Neural progenitor cell (in vitro differentiated cells): ENCODE measurements at places on chromosomes 7 and 10. TPM values are rescaled to one million over a fixed set of nuclear protein-coding genes. Genes with fewer than 3 reads are reported as not detected.

DNA sequence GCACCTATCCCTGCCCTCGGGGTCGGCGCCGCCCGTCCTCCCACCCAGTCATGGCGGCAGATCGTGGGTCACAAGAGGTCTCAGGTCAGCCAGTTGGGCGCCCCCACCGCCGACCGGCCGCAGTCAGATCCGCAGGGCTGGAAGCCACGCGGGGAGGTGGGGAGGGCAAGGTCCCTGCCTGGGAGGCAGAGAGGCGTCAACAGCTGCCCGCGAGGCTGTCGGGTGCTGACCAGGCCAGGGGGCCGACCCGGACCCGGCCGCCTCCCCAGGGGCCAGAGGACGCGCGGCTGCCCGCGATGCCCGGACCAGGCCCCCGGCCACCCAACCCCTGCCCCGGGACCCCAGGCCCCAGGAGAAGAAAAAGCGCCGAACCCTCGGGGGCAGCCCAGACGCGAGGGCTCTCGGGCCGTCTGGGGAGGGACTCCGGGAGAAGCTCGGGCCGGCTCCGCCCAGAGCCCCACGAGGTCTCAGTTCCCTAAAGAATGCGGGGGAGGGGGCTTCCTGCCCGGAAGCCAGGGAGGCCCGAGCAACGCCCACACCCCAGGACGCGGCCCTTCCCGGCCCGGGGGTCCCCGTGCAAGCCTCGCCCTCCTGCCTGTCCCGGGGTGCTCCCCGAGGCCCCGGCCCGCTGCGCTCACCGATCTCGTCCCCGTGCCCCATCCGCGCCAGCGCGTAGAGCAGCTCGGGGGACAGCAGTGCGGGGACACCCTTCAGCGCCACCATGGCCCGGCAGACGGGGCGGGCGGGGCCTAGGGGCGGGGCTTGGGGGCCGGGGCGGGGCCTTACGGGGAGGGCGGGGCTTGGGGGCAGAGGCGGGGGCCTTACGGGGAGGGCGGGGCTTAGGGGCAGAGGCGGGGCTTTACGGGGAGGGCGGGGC is at the start of gene FUOM:
TSS of gene FUOM (minus strand) at position 735 of the 877 bp plus-strand sequence. CDS start at position 723, 12 bp downstream.
- DNase-seq = peak; percentile 90
- H3K27ac ChIP-seq = no peak within 1 kb of the TSS
- H3K36me3 ChIP-seq = no peaks in the 10 kb centered on the region
- peak within 1 kb of the TSS; percentile 93 for H3K4me3 ChIP-seq

DNA sequence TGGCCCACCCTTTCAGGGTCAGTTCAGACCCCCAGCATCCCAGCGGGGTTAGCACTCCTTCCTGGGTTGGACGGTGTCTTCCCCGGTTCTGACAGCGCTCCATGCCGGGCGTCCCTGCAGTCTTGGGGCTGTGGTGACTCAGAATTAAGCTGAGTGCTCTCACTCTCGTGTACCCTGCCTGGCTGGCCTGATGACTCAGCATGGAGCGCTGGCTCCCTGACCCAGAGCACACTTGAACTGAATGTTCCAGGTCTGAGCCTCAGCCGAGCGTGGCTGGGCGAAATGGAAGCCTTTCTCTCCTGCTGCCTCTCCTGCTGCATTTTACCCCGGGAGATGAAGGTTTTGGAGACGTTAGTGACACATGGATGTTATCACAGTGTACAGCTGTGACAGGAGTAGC is 7.1 kb downstream of the BAG3 start:
- H3K27me3 ChIP-seq = no peaks in the 10 kb centered on the region
- no peak overlapping the region for H3K4me3 ChIP-seq
- H3K4me1 ChIP-seq = peaks cover 17% of the 10 kb centered on the region
- H3K36me3 ChIP-seq = no peaks in the 10 kb centered on the region
- peak; percentile 36 for DNase-seq

Gene PARD3
- 55.3 and 58.7 TPM in 2 replicates for total RNA-seq

DNA sequence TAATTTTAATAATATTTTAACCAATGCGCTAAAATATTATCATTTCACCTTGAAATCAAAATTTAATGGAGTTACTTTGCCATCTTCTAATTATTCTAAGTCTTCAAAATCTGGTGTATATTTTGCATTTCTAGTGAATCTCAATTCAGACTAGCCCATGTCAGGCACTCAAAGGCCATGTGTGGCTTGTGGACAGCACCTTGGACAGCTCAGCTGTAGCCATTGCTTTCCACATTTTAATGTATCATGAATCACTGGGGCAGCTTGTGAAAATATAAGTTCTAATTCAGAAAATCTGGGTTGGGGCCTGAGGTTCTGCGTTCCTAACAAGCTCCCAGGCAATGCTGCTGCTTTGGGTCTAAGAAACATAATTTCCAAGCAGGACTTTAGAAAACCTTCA is 57.2 kb downstream of the MGAM2 start:
- DNase-seq = peak; percentile 15
- no peaks in the 10 kb centered on the region for H3K4me1 ChIP-seq
- no peaks in the 10 kb centered on the region for H3K27me3 ChIP-seq
- no peak overlapping the region for H3K4me3 ChIP-seq

Gene LRRTM3
- total RNA-seq = 0.03 TPM in 1 of 2 replicates, not detected in the other

DNA sequence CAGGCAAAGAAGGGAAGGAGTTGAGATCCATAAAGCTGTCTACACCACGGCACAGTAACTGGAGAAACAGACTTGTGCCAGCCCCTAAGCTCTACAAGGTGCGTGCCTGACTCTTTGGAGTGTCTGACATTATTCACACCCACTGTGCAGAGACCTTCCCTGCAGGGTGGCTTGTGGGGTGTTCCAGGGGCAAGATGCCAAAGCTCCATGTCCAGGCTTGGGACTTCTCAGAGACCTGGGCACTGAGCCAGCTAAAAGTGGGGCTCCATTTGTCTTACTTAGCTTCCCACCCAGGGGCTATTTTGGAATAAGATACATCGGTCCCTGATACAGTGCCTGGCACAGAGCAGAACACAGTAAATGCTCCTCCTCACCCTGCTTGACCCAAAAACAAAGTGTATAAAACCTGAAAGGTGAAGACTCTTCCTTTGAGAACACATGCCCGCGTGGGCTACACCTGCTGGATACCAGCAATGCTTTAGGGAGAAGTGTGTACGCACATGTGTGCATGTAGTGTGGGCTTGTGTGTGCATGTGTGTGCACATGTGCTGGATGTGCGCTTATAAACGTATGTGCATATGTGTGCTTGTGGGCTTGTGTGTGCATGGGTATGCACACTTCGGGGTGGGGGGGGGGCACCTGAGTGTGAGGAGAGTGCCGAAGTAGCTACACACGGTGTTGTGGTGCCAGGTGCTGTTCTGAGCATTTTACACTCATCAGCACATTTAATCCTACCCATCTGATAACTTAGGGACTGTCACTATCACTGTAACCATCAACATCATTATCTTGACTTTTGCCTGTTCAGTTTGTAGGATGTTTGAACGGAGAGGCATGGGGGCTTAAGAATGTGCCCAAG is 143.0 kb downstream of the ARHGAP22 start:
- H3K27ac ChIP-seq = no peak overlapping the region
- no peaks in the 10 kb centered on the region for H3K36me3 ChIP-seq
- DNase-seq = no peak
- peaks cover 13% of the 10 kb centered on the region for H3K27me3 ChIP-seq

- DNase-seq = no peak
- H3K4me1 ChIP-seq = peaks cover 8% of the 10 kb centered on the region
- H3K4me3 ChIP-seq = no peak overlapping the region
- H3K36me3 ChIP-seq = no peaks in the 10 kb centered on the region
These were observed 79.9 kb downstream of the HYCC1 start for GRCh38 chr7:22934023-22934422.

DNA sequence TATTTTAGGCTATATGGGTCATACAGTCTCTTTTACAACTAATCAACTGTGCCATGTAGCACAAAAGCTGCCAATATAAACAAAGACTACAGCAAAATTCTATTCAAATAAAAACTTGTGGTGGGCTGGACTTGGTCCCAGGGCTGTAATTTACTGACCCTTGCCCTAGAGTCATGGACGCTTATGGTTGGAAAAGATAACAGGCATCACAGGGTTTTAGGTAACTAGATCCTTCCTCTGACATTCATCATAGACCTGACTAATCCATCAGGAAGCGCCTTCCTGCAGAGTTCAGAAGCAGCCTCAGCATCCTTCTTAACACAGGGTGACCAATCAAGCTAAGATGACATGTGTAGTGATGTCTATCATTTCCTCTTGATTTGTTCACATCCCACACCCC is 40.2 kb upstream of the GPAM start:
- H3K27ac ChIP-seq = no peak overlapping the region
- DNase-seq = no peak
- no peaks in the 10 kb centered on the region for H3K4me1 ChIP-seq

DNA sequence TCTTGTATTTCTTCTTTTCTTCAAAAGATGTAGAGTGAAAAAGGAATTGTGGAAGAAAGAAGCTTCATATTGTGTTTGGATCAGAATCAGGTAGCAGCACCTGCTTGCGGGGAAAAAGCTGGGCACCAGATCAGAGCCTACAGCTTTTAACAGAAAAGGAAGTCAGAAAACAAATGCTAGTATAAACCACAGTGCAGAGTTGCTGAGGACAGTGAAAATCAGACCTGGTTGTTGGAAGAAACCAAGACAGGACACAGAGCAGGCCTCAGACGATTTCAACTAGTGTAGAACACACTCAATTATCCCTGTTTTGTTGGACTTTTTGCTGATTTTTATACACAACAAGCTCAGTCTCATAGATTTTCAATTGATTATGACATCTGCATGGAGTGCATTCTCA is 221.4 kb downstream of the PTN start:
- H3K27ac ChIP-seq = no peak overlapping the region
- H3K36me3 ChIP-seq = no peaks in the 10 kb centered on the region
- no peak for DNase-seq

DNA sequence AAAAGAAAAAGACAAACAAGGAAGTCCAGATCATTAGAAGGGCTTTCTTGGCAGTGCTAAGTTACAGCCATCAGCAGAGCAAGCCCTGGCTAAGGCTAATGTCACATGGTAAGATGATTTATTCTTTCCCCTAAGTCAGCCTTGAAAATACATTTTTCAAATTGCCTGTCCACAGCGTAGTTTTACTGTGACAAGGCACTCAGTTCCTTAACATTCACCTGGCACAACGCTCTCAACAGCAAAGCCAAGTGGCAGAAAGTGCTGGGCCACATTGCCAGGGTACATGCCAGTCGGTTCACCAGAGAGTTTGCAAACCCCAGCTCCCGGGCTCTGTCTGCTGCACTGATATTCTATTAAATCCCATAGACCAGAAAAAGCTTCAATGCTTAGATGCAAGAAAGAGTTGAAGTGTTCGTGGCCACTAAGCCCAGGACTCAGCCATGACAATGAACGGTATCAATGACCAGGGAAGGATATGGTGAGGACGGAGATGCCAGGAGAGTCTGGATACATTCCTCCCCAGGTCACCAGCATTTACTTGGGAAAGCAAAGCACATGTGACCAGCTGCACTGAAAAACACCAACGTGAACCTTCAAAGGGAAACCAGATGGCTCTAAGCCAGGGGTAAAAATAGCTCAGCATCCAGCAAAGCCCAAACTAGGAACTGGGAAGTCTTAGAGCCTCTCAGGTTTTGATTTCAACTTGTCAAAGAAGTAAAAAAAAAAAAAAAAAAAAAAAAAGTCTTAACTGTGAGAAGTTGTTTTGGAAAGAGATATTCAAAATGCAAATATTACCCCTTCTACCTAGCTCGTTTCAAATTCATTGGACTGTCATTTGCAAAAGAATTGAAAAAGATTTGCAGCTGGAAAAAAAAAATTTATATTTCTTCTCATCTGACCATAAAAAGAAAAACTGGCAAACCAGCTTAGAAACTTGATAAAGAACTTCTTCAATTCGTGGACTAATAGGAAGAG is 23.9 kb upstream of the MPP7 start:
- no peaks in the 10 kb centered on the region for H3K4me1 ChIP-seq
- H3K27me3 ChIP-seq = no peaks in the 10 kb centered on the region
- no peak for DNase-seq
- no peaks in the 10 kb centered on the region for H3K36me3 ChIP-seq

- no peaks in the 10 kb centered on the region for H3K27me3 ChIP-seq
- no peak for DNase-seq
- H3K36me3 ChIP-seq = no peaks in the 10 kb centered on the region
These were observed 36.5 kb downstream of the SKIDA1 start for GRCh38 chr10:21488957-21489446.

- no peak overlapping the region for H3K27ac ChIP-seq
- no peak for DNase-seq
- H3K4me3 ChIP-seq = no peak overlapping the region
- H3K4me1 ChIP-seq = no peaks in the 10 kb centered on the region
These were observed 14.7 kb upstream of the CSGALNACT2 start for GRCh38 chr10:43123361-43124093.

DNA sequence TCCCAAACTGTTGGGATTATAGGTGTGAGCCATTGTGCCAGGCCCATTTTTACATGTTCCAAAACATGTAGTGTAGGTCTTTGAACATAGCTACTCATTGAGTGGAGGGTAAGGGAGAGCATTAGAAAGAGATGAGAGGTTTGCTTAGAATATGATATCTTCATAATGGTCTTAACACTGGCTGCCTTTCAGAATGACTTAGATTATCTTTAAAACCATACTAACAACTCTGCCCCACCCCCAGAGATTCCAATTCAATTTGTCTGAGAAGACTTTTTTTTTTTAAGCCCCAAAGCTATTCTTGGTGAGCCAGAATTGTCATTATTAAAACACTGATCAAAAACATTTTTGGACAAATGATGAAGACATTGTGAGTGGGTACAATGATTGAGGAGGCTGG is 168.9 kb downstream of the PHTF2 start:
- H3K4me3 ChIP-seq = no peak overlapping the region
- no peak overlapping the region for H3K27ac ChIP-seq
- DNase-seq = no peak
- no peaks in the 10 kb centered on the region for H3K4me1 ChIP-seq
- H3K27me3 ChIP-seq = no peaks in the 10 kb centered on the region

Gene TFR2
- total RNA-seq = 0.34 and 1.9 TPM in 2 replicates

GRCh38 chr7:155598810-155599210 is 45.7 kb upstream of the RBM33 start:
- peak; percentile 87 for DNase-seq
- no peak overlapping the region for H3K27ac ChIP-seq
- peaks cover 8% of the 10 kb centered on the region for H3K27me3 ChIP-seq
- H3K36me3 ChIP-seq = no peaks in the 10 kb centered on the region

Gene VSTM4
- 0.92 and 1.2 TPM in 2 replicates for total RNA-seq

GRCh38 chr10:28954211-28954610 is 276.9 kb downstream of the BAMBI start:
- no peaks in the 10 kb centered on the region for H3K27me3 ChIP-seq
- H3K4me1 ChIP-seq = peaks cover 2% of the 10 kb centered on the region
- H3K4me3 ChIP-seq = no peak overlapping the region
- H3K36me3 ChIP-seq = no peaks in the 10 kb centered on the region
- no peak for DNase-seq

- no peaks in the 10 kb centered on the region for H3K27me3 ChIP-seq
- peaks cover 3% of the 10 kb centered on the region for H3K4me1 ChIP-seq
- H3K4me3 ChIP-seq = no peak overlapping the region
- H3K27ac ChIP-seq = no peak overlapping the region
- no peak for DNase-seq
- H3K36me3 ChIP-seq = peaks cover 7% of the 10 kb centered on the region
These were observed 91.5 kb downstream of the VPS41 start for GRCh38 chr7:38817526-38817925.

Gene CDHR1
- 1.4 and 2.7 TPM in 2 replicates for total RNA-seq

GRCh38 chr10:29317027-29317420 is 28.2 kb downstream of the LYZL1 start:
- no peaks in the 10 kb centered on the region for H3K27me3 ChIP-seq
- DNase-seq = no peak
- no peaks in the 10 kb centered on the region for H3K36me3 ChIP-seq

Gene TRIM50
- total RNA-seq = not detected in 2 replicates
